Stimulated activated CD4-positive, alpha-beta T cell treated with anti-CD3 and anti-CD28 coated beads, Interleukin-15, amount 100 ng/mL, for 48 hours (primary cell): ENCODE measurements at places on chromosomes 2 and 18.

DNA sequence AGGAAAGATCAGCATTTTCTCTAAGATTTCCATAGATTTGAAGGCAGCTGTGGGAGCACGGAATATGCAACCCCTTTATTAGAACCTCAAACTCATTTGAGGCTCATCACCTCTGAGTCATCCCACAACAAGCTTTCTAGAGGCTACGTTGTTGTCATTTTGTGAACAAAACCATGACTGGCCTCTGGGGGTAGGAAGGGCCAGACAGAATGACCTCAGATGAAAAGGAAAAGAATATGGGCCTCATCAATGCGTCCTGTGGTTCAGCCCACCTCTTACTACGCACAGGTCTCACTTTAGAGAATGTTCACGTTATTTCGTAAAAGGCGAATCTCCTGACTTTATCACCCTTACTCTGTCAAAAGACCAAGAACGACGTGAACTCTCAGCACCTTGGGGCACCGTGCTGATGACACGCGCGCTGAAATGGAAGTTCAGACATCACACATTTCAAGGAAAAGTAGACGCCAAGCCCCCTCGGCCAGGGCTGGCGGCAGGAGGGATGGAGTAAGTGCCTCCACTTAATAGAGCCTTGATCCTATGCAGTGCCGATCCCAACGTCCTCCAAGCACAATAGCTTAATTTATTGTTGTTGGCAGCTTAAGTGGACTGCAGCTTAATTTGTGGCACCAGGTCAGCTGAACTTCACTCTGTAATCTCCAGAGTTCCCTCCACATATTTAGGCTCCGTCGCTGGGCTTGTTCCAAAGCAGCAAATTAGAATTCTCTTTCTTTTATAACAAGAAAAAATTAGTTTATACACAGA lies 208.3 kb downstream of the EIPR1 start:
- no peak for DNase-seq

- peak; percentile 56 for DNase-seq
These were observed 16.5 kb downstream of the TWIST2 start for GRCh38 chr2:238864207-238865014.

DNA sequence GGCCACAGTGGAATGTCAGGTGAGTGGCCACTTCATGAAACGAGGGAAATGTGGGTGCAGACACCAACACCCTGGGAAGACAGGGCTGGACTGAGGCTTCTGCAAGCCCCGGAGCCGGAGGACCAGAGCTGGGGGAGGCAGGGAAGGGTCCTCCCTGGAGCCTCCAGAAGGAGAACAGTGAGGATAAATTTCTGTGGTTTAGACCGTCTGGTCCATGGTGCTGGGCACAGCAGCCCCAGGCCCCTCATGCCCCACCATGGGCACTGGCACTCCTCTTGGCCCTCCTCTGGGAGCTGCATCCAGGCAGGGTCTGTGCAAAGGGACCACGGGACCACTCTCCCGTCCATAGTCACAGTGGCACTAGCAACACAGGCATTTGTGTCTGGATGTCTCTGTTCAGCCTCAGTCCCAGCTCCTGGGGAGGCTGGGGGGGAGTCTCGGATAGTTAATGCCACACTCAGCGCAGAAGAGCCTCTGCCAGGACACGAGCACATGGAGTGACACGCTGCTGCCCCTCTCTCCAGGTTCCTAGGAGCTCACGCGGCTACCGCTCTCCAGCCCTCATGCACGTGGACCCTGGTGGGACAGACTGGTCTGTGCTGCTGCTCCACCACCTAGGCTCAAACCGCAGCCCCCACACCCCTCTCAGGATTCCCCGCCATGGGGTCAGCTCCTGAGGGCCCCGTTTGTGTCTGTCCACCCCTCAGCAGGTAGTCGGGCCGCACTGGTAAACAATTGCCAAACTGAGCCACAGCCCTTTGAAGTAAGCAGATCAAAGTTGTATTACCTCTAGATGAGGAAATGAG lies 305.9 kb upstream of the SALL3 start:
- DNase-seq = no peak

GRCh38 chr2:196247114-196247975 lies 76.0 kb upstream of the STK17B start:
- DNase-seq = no peak

GRCh38 chr18:1436199-1436598 lies 531.5 kb downstream of the ADCYAP1 start:
- DNase-seq = no peak

- DNase-seq = no peak
These were observed 408.6 kb downstream of the MTX2 start for GRCh38 chr2:176677746-176678265.

- no peak for DNase-seq
These were observed 24.8 kb downstream of the GALM start for GRCh38 chr2:38690499-38691420.

GRCh38 chr2:231512222-231512621 lies 18.0 kb downstream of the NMUR1 start:
- no peak for DNase-seq

- DNase-seq = no peak
These were observed 57.7 kb upstream of the MAP4K3 start for GRCh38 chr2:39494784-39495251.

GRCh38 chr2:172358691-172359556 lies 68.5 kb upstream of the ITGA6 start:
- DNase-seq = no peak
